ENCODE measurements at places on chromosomes 5 and 9. TPM values are rescaled to one million over a fixed set of nuclear protein-coding genes. Genes with fewer than 3 reads are reported as not detected.

GRCh38 chr9:134598884-134599245 lies 42.7 kb upstream of the COL5A1 start:
- DNase-seq, result no peak

DNA sequence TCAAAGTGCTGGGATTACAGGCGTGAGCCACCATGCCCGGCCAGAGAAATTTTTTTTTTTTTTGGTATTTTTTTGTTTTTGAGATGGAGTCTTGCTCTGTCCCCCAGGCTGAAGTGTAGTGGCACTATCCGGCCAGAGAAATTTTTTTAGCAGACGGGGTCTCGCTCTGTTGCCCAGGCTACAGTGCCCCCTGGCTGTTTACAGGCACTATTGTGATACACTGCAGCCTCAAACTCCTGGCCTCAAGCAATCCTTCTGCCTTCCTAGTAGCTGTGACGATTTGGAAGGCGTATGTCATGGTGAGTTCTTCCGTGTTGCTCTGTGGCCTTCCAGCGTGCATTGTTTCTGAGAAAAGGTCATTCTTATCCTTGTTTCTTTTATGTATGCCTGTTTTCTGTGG lies 47.5 kb downstream of the CNOT6 start:
- no peak for DNase-seq

GRCh38 chr9:80359941-80360881 lies 788.4 kb downstream of the TLE4 start:
- DNase-seq, result peak; percentile 41

- DNase-seq, result no peak
Measured at GRCh38 chr9:87528969-87529368, 31.3 kb downstream of the DAPK1 start.

The CDH12 gene
- total RNA-seq, result not detected

DNA sequence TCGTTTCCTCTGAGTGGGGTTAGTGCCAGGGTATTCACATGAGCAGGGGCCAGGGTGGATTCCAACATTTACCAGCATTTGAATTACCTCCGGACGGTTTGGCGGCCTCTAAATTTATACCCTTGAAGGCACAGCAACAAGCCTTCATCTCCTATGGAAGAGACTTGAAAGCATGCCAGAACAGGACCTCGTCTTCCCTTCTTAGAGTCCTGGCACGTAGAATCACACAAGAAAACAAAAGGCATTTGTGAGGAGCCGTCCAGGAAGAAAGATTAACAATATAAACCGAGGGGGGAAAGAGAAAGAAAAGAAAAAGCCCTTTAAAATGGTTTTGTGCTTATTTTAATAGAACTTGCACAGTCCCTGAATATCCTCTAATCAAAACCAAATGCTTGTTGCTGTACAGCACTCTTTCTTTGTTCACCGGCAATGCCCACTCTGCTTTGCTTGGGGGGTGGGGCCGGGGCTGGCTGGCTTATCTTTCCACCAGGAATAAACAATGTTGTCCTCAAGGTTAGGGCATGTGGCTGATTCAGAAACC lies 575.8 kb upstream of the ZNF462 start:
- peak; percentile 11 for DNase-seq

The ADAMTS16 gene
- not detected for total RNA-seq

GRCh38 chr5:83142526-83142925 lies 65.2 kb downstream of the XRCC4 start:
- DNase-seq, result no peak

DNA sequence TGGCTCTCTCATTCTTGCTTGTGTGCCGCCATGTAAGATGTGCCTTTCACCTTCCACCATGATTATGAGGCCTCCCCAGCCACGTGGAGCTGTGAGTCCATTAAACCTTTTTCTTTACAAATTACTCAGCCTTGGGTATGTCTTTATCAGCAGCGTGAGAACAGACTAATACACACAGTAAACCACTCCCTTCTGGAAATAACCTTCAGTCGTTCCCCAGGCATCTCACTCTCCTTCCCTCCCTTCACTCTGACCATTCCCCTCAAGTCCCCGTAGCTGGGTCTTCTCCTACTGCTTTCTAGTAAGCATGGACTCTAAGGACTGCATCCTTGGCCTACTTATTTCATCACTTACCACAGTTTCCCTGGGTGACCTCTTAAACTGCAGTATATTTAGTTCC lies 493.9 kb downstream of the CCDC171 start:
- no peak for DNase-seq

DNA sequence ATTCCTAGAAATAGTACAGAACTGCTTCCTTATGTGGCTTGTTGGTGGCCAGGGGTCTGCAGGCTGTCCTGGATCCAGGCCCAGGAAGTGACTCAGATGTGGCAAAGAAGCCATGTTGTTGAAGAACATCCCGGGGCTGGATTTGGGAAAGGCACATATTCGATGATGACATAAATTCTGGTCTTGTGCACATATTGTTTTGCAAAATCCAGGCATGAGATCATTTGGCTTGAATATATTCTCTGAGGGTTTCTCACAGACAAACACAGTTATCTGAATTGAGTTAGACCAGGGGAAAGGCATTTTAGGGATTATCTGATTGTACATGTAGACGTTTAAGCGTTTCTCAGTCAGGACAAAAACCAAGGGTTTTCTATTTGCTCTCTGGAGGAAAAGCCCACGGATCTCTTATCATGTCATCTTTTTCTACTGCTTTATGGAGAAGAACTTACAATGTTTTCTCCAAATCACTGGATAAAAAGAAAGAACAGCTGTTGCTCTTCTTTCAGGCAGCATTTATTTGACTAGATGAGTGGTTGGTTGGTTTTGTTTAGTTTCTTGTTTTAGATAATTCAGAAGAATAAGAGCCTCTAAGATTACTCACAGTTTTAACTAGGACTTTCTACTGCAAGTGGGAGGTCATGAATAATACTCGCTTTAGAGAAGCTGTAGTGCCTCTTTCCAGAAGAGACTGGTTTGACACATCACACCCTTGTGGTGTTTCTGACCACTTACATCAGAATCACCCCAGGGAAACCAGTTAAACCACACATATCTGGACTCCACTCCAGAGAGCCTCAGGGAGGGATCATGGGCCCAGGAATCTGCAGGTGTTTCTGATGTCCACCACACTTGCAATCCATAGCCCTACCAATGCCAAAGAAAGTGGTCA lies 29.5 kb upstream of the LHFPL2 start:
- peak; percentile 82 for DNase-seq

The LCN12 gene
- total RNA-seq, result 10.6 TPM

DNA sequence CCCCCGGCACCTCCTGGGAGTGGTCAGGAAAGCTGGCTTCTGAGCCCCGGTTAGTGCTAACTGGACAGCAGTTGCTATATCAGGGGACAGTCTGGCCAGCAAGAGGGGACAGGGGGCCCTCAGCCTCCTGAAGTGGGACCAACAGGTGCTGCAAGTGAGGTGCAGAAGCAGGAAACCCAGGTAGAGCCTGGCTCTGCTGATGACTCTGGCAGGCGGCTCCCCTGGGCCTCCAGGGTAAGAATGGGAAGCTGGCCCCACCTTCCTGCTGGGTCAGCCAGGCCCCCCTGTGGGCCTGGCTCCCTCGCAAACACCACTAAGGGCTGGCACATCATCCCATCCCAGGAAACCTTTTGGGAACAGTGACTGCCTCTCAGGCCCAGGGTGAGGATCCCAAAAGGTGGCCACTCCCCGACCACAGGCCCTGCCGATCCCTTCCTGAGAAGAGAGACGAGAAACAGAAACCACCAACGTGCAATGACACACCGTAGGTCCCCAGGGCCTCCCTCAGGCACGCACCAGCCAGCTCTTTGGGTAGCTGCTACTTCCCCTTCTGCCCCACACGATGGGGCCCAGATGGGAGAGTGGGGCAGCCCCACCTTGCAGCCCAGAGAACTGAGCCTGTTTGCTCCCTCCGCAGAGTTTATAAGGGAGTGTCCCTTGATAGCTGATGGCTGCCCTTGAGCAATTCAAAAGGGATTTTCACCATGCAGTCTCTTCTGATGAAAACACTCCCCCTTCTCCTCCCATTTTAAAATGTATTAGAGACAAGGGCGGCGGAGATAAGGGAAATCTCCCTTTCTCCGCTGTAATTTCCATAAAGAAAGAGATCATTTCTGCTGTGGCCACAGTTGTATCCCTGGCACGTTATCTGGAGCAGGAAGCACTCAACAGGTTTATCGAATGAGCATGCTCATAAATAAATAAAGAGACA lies 76.8 kb downstream of the STK10 start:
- peak; percentile 64 for DNase-seq

DNA sequence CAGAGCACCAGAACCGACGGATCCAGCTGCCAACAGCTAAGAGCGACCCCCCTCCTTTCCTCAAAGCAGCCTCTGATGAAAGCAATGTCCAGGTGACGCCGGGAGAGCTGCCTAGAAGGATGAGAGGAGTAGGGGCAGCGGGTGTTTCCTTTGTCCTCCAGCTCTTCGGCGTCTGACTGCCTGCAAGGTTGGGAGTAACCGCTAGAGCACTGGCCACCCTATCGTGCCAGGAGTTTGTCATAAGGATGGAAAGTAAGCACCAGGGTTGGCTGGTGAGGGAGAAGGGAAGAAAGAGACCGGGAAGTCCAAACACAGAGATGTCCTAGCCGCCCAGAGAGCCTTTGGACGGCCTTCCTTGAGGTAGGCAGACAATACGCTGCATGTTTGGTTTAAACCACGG lies 10.8 kb downstream of the MRPL36 start:
- no peak for DNase-seq

The HMCN2 gene
- total RNA-seq, result 4.2 TPM

GRCh38 chr9:120390637-120391190 lies 189.3 kb downstream of the CDK5RAP2 start:
- DNase-seq, result no peak

DNA sequence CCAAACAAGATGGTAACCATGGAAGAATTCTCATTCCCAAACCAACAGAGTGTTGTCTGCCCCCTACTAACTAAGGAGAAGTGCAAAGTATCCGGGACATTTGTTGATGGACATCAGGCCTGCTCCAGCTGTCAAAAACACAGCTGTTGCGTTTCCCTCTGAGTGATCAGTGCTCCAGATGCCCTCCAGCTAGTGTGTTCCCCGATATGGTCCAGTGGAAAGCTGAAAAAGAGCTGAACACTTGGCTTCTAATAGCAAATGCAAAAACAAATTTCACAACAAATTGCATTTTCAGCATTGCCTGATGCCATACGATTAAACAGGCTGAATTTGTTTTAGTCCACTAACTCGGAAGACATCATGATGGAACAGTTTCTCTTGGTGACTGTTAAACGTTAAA lies 1398.7 kb downstream of the PTPRD start:
- no peak for DNase-seq

GRCh38 chr9:134536931-134537330 lies 104.7 kb upstream of the COL5A1 start:
- no peak for DNase-seq

GRCh38 chr5:484556-484955 lies 39.7 kb downstream of the SLC9A3 start:
- no peak for DNase-seq

DNA sequence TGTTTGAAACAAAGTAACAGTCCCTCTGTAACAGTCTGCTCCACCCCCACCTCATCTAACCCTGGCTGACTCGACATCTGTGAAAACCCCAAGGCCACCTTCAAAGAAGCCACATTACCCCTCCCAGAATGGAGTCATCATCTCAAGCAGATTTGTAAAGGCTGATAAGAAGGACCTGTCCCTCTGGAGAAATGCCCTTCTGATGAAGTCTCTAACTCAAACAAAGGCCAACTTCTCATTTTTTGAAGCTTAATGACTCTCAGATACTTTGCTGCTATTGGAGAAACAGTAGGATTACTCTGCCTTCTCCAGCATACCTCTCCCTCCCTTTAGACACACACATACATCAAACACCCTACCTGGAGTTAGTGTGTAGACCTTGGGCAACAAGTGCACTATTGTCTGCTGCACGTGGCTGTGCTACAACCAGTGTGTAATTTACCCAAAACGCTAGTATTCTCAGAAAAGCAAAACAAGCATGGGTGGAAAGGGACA lies 5.3 kb upstream of the SUSD1 start:
- DNase-seq, result no peak

- DNase-seq, result no peak
Measured at GRCh38 chr5:2996248-2996647, 244.8 kb upstream of the IRX2 start.

- no peak for DNase-seq
Measured at GRCh38 chr5:72179816-72180440, 72.7 kb downstream of the MAP1B start.

- DNase-seq, result peak; percentile 95
Measured at GRCh38 chr5:171494452-171495121, 75.1 kb downstream of the FGF18 start.

The TBC1D9B gene
- total RNA-seq, result 51.5 TPM

DNA sequence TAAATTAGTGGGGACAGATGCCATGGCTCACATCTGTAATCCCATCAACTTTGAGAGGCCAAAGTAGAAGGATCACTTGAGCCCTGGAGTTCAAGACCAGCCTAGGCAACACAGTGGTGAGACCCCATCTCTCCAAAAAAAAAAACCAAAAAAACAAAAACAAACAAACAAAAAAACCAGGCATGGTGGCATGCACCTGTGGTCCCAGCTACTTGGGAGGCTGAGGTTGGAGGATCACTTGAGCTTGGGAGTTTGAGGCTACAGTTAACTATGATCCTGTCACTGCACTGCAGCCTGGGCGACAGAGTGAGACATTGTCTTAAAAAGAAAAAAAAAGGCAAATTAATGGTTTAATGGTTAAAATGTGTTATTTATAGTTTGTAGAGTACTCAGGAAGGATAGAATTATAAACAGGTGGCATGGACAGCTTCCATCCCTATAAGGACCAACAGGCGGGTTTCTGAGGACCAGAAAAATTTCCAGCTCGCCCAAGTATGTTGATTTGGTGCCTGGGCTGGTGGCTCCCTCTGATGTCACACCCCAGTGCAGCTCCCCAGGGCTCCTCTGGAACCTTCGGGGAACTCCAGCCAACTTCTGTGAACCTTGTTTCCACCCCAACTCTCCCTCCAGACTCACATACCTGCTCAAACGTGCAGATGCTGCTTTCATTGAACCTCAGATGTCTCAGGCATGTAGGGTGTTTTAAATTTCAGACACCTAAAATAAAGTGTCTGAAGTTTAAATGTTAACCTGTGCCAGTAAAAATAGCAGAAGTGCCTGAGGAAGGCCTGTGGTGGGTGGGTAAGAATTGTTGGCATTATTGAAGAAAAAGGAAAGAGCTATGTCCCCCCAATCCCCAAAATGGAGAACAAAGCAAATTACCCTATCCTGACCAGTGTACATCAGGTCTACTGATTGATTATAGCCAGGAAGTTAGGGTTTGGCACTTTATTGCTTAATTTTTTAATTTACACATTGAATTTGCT lies 69.0 kb downstream of the TRIO start:
- DNase-seq, result no peak

- no peak for DNase-seq
Measured at GRCh38 chr9:91840469-91840868, 109.6 kb downstream of the ROR2 start.

- no peak for DNase-seq
Measured at GRCh38 chr9:268616-269015, 54.0 kb downstream of the DOCK8 start.
